ENCODE measurements at places on chromosomes 5 and 9. TPM values are rescaled to one million over a fixed set of nuclear protein-coding genes. Genes with fewer than 3 reads are reported as not detected.

Gene HAPLN1
- polyA plus RNA-seq: 8.5 TPM

Gene ITGA2
- polyA plus RNA-seq: 25.3 TPM

Gene FOXD4
- 0.11 TPM for polyA plus RNA-seq

Gene DAB2
- 203 TPM for polyA plus RNA-seq

Gene NANS
- 42.0 TPM for polyA plus RNA-seq
